ENCODE measurements at places on chromosomes 2 and 18. TPM values are rescaled to one million over a fixed set of nuclear protein-coding genes. Genes with fewer than 3 reads are reported as not detected.

Gene RIF1
- total RNA-seq = 62.2 TPM

Gene POTEC
- not detected for total RNA-seq

Gene CYP27A1
- total RNA-seq = 0.16 TPM

Gene RBMS1
- 52.9 TPM for total RNA-seq

Gene SLC9A4
- 0.23 TPM for total RNA-seq

Gene TNS1
- 0.27 TPM for total RNA-seq

Gene GRB14
- total RNA-seq = not detected

Gene GPR45
- not detected for total RNA-seq

Gene CD8B
- total RNA-seq = 1.3 TPM

Gene OBSL1
- total RNA-seq = 1.9 TPM

Gene HAAO
- 1.4 TPM for total RNA-seq

Gene IFIH1
- total RNA-seq = 39.1 TPM

Gene C2orf66
- not detected for total RNA-seq

Gene KCNF1
- total RNA-seq = not detected

Gene GULP1
- total RNA-seq = not detected

Gene PTPRN
- total RNA-seq = 3.1 TPM

Gene ALPI
- total RNA-seq = not detected

Gene STK25
- total RNA-seq = 95.5 TPM

Gene FEV
- not detected for total RNA-seq

Gene TMEM198
- total RNA-seq = 1.8 TPM

Gene TRIM43
- not detected for total RNA-seq

Gene THOC1
- 84.6 TPM for total RNA-seq

Gene TMEFF2
- not detected for total RNA-seq

Gene CREG2
- not detected for total RNA-seq

Gene TXNDC2
- not detected for total RNA-seq

Gene UBXN4
- total RNA-seq = 131 TPM

Gene RUFY4
- total RNA-seq = 3.2 TPM

Gene RNPEPL1
- 51.2 TPM for total RNA-seq

Gene MALL
- not detected for total RNA-seq

Gene UPP2
- total RNA-seq = not detected

Gene CD207
- total RNA-seq = not detected

Gene GCKR
- total RNA-seq = not detected

Gene NEB
- total RNA-seq = 0.31 TPM

Gene CFAP210
- not detected for total RNA-seq

Gene TUBB8B
- total RNA-seq = not detected

Gene TLX2
- 0.25 TPM for total RNA-seq

Gene LRRTM1
- not detected for total RNA-seq

Gene G6PC2
- total RNA-seq = not detected

Gene TCF7L1
- total RNA-seq = 0.11 TPM

Gene COL5A2
- 3.3 TPM for total RNA-seq
